ENCODE measurements at places on chromosomes 7 and 10.

DNA sequence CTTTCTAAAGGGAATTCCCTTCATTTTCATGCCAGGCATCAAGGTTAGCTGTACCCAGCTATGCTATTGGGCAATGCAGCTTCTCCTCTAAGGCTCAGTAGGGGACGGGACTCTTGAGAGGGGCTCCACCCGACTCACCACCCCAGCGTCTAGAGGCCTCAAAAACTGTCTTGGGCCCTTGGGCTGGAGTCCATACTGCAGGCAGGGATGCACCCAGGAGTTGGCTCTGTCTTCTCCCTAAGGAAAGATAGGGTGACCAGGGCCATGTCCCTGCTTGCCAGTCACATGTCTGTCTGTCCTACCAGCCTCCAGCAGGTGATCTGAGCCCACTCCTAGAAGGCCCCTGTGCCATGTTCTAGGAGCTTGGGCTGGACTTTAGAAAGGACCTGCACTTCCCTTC, 1.2 kb downstream of the OPN4 start:
- no peak for DNase-seq

DNA sequence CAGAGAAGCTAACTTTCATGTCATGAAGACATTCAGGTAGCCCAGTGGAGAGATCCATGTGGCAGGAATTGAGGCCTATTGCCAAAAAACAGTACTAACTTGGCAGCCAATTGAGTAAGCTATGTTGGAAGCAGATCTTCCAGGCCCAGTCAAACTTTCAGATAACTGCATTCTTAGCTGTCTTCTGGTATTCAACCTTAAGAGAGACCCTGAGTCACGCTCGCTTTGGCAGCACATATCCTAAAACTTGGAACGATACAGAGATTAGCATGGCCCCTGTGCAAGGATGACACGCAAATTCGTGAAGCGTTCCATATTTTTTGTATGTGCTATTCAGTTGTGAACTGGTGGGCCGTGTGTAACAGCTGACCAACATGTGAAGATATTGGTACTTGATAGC, 17.6 kb upstream of the ZNF518A start:
- DNase-seq = no peak

- DNase-seq = no peak
Observed at GRCh38 chr10:89550509-89550908, 15.1 kb upstream of the SLC16A12 start.

DNA sequence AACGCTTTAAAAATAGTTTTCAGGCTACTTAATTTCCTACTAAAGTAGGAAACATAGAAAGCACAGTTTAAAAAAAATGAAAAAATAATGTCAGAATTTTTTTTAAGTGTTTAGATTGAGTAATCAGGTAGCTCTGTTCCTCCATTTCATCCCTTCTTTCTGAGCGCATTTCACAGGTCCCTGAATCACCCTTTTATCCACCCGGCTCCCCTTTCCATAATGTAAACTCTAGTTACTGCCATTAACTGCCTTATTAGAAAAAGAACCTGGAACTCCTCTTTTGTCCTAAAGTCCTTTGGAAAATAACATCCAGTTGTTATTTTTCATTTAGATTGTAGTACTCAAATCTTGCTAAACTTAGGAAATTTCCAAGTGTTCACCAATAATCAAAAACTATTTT, 5.8 kb downstream of the KCND2 start:
- DNase-seq = no peak

- DNase-seq = no peak
Observed at GRCh38 chr7:8210845-8211724, 50.9 kb downstream of the ICA1 start.
